Stimulated activated CD4-positive, alpha-beta T cell treated with anti-CD3 and anti-CD28 coated beads, Interleukin-1b, Interleukin-23, amount 100 ng/mL, for 24 hours (primary cell): ENCODE measurements at places on chromosomes 6 and 20.

DNA sequence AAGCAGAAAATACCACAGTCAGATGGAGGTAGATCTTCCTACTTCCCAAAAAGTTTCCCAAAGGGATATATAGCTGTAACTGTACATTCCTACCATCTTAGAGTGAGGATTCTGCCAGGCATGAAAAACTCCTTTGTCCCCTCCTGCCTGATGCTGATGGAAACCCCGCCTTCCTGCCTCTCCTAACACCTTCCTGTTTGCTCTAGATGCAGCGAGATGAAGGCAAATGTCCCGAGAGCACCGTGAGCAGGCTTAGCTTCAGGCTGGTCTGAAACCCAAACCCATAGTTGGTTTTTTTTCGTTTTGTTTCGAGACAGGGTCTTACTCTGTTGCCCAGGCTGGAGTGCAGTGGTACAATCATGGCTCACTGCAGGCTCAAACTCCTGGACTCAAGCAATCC, 55.6 kb downstream of the MYB start:
- no peak for DNase-seq

- DNase-seq: no peak
Observed at GRCh38 chr6:34671801-34672656, 24.5 kb downstream of the ILRUN start.

DNA sequence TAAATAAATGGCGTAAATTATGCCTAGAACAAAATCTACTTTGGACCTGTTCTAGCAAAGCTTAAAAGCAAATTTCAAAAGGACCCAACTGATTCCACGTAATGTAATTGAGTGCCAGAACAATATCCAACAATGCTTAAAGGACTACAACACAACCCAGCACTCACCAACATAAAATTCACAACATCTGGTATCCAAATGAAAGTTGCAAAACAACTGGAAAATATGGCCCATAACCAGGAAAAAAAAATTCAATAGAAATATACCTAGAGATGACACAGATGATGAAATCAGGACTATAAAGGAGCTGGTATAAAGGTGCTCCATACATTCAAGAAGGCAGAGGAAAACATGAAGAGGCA, 14.1 kb downstream of the TUBB2B start:
- DNase-seq: no peak

DNA sequence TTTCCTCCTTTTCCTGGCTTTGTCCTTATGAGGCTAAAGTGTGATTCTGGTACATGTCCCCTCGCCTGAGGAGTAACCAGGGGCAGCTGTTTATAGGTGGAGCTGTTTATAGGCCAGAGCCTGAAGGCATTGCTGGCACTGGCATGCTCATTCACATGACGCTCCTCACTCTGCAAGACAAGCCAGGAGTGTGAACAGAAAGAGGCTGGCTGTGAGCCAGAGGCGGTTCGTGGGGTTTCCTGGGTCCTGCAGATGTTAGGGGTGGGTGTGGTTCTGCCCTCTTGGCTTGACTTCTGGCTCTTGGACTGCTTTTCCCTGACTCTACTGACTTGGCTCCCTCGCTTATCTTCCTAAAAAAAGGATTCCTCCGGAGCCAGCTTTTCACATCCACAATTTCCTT, 12.8 kb upstream of the MDFI start:
- no peak for DNase-seq

DNA sequence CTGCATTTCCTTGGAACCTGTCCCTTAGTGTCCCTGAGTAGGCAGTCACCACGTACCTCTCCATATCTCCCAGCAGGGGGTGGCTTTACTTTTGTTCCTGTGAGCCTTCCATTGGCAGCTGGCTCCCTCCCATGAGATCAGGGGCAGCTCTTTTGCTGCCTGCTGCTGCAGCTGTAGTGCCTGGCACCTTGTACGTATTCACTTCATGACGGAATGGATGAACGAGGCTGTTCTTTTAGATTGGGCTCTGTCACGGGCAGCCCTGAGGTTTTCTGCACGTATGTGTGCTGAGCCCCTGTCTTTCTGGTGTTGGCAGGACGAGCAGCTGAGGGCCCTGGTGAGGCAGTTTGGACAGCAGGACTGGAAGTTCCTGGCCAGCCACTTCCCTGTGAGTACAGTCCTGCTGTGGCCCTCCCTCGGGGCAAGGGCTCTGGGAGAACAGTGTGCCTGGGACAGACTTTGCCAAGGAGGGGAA, 14.6 kb downstream of the MYBL2 start:
- no peak for DNase-seq

- DNase-seq: no peak
Observed at GRCh38 chr20:63151554-63152321, 64.2 kb downstream of the YTHDF1 start.

- no peak for DNase-seq
Observed at GRCh38 chr6:96542702-96543101, 20.2 kb upstream of the FHL5 start.

- DNase-seq: no peak
Observed at GRCh38 chr6:12148841-12149240, 136.7 kb downstream of the HIVEP1 start.
